ENCODE measurements at places on chromosomes 5 and 9.

DNA sequence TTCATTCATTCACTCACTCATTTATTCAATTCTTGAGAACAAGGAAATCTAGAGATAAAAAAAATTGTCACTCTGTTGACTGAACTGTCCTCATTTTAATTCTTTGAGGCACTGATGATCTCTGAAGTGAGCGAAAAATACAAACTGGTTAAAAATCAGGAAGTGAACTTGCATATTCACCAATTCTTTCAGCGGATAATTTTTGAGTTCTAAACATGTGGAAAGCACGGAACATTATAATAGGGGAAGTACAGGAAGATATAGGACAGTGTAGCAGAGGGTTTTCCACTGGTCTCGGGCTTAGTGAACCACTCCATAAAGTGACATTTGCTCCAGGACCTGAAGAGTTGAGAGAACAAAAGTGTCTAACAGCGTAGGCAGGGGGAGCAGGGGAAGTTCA is 169.5 kb downstream of the TLR4 start:
- no peak for DNase-seq

DNA sequence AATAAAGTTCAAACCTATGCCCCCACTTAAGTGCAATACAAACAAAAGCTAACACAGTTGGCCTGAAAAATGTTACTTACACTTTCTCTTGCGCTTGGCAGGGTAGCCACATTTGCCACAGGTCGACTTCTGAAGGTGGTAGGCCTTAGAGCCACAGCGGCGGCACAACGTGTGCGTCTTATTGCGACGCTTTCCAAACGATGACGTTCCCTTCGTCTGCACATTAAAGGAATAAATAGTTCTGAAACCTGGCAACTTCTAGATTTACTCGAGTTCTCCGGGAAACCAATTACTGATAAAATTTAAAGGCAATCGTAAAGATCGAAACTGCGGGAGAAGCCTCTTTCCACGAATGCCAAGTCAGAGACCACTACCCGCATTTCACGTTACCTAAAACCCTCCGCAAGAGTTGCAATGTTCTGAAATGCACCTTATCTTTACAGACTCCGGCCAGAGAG is 602 bp downstream of the RPL37 start:
- DNase-seq: no peak

- DNase-seq: no peak
Observed at GRCh38 chr9:112866662-112867274, 23.9 kb downstream of the SLC46A2 start.

GRCh38 chr9:137186385-137186784 is 2.0 kb downstream of the ANAPC2 start:
- no peak for DNase-seq

GRCh38 chr5:145787001-145787400 is 48.1 kb downstream of the PRELID2 start:
- DNase-seq: no peak

DNA sequence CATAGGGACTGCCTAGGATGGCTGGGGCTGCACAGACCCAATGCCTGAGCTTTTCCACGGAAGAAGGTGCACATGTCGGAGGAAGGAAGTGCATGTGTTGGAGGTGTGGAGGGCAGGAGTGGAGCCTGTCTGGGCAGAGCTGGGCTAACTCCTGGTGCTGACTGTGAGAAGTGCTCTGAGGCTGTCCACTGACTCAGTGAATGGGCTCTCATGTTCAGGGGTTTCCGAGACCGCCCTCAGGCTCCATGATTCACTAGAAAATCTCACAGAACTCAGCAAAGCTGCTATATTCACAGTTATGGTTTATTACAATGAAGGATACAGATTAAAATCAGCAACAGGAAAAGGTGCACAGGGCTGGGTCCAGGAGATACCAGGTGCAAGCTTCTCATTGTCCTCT is 37.2 kb downstream of the NTNG2 start:
- no peak for DNase-seq

GRCh38 chr9:5205071-5205470 is 19.6 kb upstream of the INSL6 start:
- no peak for DNase-seq

- DNase-seq: no peak
Observed at GRCh38 chr9:33765411-33765810, 29.9 kb upstream of the PRSS3 start.

DNA sequence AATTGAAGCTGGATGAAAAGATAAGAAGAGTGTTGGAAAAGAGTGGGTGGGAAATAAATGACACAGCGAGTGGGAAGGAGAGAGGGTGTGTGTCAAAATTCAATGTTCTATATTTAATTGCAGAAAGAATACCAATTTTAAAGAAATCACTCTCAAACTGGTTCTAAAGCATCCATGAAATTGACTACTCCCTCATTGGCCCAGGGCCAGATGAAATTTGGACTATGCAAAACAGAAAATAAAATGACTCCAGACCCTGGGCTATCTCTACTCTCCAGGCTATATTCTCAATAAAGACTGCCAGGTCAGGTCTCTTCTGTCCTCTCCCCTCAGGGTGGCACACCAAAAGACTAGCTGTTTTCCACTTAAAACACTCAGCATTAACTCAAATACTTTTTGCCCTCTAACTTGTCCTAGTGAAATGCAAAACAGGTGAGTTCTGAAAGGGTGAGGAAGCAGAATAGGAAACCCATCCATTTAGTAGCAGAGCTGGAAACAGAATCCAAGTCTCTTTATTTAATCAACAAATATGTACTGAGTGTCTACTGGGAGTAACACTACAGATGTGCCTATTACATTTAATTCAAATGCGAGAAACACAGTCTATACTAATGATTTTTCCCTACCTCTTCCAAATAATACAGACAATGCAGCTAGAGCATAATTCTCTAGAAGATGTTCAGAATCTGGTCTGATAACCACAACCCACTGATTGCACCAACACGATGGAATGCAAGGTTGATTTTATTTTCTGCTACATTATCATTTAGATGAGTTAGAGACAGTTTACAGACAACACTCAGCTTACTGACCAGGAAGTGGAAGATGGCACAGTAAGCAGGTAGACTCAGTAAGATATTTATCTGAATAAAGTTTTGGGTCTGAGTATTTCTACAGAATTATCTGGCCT is 42.1 kb downstream of the EFCAB9 start:
- no peak for DNase-seq

DNA sequence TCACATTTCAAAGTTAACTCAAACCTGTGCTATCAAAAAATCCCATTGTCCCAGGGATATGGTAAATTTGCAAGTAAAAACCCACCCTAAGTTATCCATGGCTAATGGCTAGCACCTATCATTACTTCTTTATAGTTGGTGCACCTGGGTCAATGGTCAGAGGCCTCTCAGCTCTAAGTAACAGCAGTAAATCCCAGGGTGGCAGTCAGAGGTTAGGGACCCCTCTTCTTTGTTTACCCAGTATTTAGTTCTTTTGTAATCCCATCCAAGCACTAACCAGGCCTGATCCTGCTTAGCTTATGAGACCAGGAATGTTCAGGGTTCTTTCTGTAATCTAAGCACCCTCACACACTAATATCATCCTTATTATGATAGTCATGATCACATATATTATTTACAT is 52.1 kb upstream of the WWC1 start:
- no peak for DNase-seq

DNA sequence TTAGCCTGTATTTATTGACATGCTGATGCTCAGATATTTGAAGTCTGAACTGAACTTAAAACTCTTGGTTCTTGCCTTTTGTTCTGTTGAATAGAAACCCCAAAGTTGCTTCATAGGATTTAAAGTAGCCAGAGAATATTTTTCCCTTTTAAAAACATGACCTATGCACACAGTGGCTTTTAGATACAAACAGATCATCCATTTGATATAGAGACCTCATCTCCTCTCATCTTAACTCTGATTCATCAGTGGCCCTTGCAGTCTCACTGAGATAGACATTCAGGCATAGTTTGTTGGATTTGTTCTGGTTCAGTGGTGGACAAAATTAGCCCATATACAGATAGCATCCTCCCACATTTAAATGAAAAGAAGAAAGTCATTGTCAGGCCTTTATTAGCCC is 43.5 kb upstream of the PJA2 start:
- DNase-seq: no peak

- no peak for DNase-seq
Observed at GRCh38 chr5:29935371-29935770, 1258.1 kb upstream of the CDH6 start.

DNA sequence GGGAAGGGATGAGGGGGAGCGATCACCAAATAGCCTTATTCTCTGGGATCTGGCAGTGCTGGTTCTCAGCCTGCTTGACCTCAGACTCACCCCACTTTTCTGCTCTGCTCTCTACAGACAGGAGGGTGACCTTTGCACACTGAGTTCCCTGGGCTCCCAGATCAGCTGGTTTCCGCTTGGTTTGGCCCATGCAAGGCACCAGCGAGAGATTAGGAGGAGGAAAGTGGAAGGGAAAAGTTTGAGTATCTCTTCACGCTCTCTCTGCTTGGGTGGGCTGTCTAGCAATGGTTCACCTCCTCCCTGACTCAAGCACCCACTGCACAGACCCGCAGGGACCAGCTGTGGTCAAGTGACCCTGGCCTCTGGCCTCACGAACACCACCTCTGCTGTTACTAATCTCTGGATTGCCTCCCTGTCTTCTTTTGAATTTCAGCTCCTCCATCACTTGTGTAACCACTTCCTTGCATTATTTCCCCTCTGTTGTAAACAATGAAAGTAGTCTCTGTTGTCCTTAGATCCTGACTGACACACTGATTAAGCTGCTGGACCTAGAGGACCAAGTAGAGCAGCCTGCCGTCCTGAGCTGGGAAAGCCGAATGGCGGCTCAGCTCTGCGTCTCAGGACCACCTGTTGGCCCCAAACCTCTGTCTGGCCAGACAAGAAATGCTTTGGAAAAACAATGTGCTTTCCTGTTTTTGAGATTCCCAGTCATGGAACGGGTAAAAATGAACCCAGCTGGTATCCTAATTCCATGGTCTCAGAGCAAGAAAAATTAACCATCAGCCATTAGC is 186.6 kb downstream of the CRB2 start:
- DNase-seq: no peak

DNA sequence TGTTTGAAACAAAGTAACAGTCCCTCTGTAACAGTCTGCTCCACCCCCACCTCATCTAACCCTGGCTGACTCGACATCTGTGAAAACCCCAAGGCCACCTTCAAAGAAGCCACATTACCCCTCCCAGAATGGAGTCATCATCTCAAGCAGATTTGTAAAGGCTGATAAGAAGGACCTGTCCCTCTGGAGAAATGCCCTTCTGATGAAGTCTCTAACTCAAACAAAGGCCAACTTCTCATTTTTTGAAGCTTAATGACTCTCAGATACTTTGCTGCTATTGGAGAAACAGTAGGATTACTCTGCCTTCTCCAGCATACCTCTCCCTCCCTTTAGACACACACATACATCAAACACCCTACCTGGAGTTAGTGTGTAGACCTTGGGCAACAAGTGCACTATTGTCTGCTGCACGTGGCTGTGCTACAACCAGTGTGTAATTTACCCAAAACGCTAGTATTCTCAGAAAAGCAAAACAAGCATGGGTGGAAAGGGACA is 5.3 kb upstream of the SUSD1 start:
- DNase-seq: no peak

- DNase-seq: no peak
Observed at GRCh38 chr9:78026416-78026815, 5.2 kb downstream of the GNAQ start.

- DNase-seq: no peak
Observed at GRCh38 chr5:10229306-10230048, 20.2 kb downstream of the ATPSCKMT start.

DNA sequence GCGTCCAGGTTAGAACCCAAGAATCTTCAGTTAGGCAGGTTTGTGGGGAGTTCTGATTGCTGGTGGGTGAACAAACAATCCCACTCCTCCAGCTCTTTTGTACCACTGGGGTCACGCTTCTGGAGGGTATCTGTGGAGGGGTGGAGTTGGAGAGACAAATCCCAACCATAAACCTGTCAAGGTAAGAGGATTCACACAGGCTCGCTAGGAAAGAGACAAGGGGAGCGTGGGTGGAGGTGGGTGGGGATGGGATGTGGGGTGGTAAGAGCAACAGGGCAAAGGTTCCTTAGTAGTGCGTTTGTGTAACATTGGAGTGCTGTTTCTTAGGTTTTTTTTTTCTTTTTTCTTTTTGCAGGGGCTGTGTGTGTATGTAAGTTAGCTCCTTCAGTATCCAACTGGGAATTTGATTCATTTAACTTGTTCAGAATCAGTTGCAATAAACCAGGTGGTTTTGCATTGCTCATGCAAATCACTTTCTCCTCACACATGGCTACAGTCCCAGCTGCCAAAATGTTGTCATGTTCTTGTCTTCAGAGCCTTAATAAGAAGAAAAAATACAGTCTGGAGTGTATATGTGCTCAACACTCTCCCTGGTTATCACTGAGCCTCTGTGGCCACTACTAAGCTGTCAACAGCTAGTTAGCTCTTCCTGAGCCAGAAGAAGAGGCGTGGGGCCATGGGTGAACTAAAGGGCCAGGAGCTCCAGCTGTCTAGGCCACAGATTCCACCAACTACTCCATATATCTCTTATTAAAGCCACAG is 164.0 kb upstream of the RAD23B start:
- DNase-seq: no peak

GRCh38 chr9:35566417-35566816 is 38.6 kb upstream of the TESK1 start:
- DNase-seq: no peak

GRCh38 chr5:4674166-4674565 is 466.0 kb upstream of the ADAMTS16 start:
- no peak for DNase-seq

Measured in NCI-H1417 treated with DMSO at 0.1 percent for 48 hours (cell line).